ENCODE measurements at places on chromosomes 13 and 19. TPM values are rescaled to one million over a fixed set of nuclear protein-coding genes. Genes with fewer than 3 reads are reported as not detected.

The CD177 gene
- total RNA-seq: not detected

The FFAR1 gene
- 3.0 TPM for total RNA-seq

The VAV1 gene
- total RNA-seq: 104 TPM

DNA sequence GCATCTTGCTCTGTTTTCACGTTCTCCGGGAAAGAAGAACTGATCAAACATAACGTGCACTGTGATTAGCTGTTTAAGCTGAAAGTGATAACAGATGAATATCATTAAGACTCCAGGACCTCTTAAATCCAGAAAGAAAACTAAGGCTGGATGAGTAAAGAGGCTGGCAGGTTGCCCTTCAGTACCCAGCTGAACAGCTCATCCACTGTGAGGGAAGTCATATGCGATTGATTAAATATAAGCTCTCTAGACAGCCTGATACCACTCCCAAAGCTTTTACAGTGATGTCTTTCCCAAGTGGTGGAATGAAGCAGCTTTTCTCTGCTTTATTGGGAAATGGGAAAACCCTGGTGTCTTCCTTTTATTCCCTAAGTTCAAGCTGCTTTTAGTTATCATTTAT is 116.9 kb downstream of the EFNB2 start:
- no peaks in the 10 kb centered on the region for H3K4me1 ChIP-seq
- H3K27ac ChIP-seq: no peak overlapping the region
- H3K36me3 ChIP-seq: no peaks in the 10 kb centered on the region
- DNase-seq: no peak
- H3K4me3 ChIP-seq: no peak overlapping the region
- H3K27me3 ChIP-seq: no peaks in the 10 kb centered on the region

DNA sequence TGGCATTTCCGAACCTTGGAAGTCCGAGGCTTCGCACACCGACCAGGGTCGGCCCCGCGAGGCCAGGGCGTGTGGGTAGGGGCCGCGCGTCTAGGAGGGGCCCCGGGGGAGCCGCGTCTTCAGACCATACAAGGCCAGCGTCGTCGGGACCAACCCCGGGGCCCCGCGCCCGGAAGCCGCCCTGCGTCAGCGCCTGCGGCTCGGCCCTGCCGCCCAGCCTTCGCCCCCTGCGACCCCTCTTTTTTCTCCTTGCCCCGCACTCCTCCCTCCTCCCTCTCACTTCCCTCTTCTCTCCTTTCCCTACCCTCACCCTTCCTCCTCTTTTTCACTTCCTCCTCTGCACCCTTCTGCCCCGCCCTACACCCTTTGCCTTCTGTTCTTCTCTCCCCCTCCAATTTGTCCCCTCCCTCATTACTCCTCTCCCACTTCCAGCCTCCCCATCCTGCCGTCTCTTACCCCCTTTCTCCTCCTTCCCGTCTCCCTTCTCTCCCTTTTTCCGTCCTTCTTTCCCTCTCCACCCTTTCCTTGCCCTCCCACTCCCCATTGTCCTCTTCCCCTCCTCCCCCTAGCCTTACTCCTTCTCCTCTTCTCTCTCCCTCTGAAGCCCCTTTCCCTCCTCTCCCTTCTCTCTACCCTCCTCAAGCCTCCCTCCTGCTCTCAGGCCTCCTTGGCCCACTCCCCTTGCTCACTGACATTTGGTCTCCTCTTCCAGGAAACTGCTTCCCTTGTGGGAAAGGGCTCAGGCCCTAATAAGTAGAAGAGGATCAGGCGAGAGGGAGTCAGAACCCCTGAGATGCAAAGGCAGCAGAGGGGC is 2.2 kb upstream of the PLEKHG2 start:
- peak overlapping the region; percentile 100 for H3K27ac ChIP-seq
- peaks cover 31% of the 10 kb centered on the region for H3K4me1 ChIP-seq
- peak; percentile 94 for DNase-seq

DNA sequence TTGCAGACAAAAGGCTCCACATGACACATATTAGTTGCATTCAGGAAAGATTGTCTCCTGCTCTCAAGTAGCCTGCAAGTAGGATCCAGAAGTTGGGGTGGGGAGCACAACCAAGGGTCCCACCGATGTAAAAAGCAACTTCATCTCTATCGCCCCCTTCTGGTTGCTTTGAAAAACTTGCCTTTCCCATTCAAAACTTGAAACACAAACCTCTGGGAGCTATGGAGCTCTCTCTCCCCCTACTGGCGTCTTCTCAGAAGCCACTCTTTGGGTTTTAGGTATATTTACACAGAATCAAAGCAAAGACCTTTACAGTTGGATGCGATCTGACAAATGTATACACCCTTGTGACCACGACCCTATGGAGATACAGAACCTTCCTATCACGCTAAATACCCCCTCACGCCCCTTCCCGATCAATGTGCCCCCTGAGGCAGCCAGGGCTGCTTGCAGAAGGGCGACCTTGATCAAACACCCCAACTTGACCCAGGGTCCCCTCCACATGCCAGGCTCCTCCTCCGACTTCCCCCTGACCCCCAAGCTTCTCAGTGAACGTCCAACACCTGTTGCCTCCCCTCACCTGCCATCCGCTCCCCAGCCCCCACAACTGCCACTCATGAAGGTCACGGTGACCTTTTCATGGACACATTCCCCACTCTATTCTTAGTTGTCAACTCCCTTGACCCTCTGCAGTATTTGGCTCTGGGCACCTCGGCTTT is 10.1 kb downstream of the NOSIP start:
- no peak overlapping the region for H3K4me3 ChIP-seq
- H3K27me3 ChIP-seq: no peaks in the 10 kb centered on the region
- peaks cover 37% of the 10 kb centered on the region for H3K4me1 ChIP-seq
- no peaks in the 10 kb centered on the region for H3K36me3 ChIP-seq
- no peak overlapping the region for H3K27ac ChIP-seq

GRCh38 chr19:2740314-2740656 is 468 bp upstream of the SLC39A3 start:
- H3K27ac ChIP-seq: no peak overlapping the region
- H3K4me3 ChIP-seq: no peak overlapping the region

DNA sequence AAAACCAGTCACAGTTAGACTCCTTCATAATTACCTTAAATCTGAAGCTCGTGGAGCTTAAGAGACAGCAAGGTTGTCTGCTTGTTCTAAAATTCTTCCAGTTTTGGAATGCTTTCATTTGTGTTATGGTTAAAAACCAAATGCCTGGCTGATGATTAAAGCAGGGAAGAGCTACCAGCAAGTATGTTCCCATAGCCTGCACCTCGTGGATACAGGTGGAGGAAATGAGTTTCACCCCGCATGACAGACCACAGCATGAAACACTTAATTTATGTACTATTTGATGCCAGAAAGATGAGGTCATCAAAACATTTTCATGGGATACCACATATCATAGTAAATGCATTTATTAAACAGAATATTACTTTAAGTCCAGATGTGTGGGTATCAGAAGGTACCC is 416 bp upstream of the DOCK9 start:
- H3K4me3 ChIP-seq: no peak overlapping the region
- no peaks in the 10 kb centered on the region for H3K27me3 ChIP-seq
- peaks cover 14% of the 10 kb centered on the region for H3K4me1 ChIP-seq
- no peak overlapping the region for H3K27ac ChIP-seq

- H3K27ac ChIP-seq: no peak overlapping the region
- no peaks in the 10 kb centered on the region for H3K4me1 ChIP-seq
- no peaks in the 10 kb centered on the region for H3K27me3 ChIP-seq
- H3K36me3 ChIP-seq: no peaks in the 10 kb centered on the region
- DNase-seq: no peak
Observed at GRCh38 chr13:79671420-79671819, 190.5 kb downstream of the NDFIP2 start.

- no peak overlapping the region for H3K27ac ChIP-seq
- peaks cover 3% of the 10 kb centered on the region for H3K4me1 ChIP-seq
- H3K27me3 ChIP-seq: no peaks in the 10 kb centered on the region
- no peaks in the 10 kb centered on the region for H3K36me3 ChIP-seq
- no peak for DNase-seq
Observed at GRCh38 chr19:56321254-56321988, 6.8 kb upstream of the ZSCAN5A start.

Measured in B cell (primary cell).